Large intestine (tissue), 12 donors: ENCODE measurements at places on chromosomes 4 and X.

DNA sequence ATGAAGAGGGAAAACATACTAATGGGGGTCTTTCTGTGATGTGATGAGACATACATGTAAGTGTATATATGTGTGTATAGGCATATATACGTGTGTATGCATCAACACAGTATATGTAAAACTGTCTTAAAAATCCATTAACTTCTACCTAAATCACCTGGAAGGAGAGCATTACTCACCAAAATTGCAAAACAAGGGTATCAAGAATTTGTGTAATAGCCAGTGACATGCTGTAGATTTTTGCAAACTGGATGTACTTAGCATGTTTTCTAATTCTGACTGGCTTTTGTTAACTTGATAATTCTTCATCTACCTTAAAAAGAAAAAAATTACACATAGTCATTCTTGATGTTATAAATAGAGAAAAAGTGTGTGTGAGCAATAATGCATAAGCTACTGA is 104.7 kb downstream of the PRRG1 start:
- DNase-seq, result no peak

DNA sequence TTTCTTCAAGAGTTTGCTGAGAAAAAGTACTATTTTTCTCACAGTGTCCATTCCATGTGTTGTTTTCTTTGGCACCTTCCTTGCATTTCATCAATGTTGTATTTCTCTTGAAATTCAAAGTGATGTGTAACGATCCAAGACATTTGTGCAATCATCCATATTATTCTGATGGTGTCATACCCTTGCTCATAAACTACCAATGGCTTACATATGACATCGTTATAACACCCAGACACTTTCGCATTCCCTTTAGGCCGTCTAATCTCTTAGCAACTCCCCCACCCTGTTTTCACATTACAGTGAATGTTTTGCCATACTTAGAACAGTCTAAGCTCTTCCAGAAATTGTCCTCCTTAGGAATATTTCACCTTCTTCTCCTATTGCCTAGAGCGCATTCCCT is 1779.0 kb downstream of the PCDH7 start:
- no peak for DNase-seq

DNA sequence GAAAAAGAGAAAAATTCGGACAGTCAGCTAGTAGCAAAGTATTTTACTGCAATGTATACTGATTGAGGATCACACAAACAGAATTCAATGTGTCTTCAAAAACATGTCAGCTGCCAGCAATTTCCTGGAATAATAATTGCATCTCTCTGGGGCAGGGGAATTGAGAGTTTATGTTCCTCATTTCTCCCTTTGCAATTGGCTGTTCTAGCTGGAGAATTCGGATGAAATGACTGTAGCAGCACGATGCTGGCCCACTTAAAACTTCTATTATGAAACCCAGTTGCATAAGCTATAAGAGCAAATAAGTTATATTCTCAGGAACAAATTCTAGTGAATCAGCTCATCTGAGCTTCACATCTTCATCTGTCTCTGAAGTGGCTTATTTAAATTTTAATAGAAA is 99.9 kb upstream of the CPEB2 start:
- DNase-seq, result no peak

DNA sequence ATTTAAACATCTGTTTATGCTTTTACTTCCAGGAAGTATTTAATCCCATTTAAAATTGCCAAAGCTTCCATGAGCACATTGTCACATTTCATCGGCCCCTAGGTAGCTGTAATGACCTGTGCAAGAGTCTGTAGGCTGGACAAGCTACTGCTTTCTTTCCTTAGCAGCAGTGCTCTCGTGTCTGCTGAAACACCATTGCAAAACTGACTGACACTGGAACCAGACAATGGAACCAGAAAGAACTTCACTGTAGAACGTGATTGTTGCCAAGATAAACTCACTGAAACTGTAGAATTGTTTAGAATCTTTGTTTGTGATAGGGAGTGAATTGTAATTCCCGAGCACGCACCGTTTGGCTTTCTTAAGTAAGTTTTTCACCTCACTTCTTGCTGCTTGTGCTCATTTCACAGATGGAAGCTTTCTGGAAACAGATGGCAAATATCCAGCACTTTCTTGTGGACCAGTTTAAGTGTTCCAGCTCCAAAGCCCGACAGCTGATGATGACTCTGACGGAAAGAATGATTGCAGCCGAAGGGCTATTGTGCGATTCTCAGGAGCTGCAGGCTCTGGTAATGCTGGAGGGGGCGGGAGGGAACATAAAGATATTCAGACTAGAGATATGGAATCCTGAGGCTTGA is 36.9 kb downstream of the EVC start:
- DNase-seq, result no peak

- DNase-seq, result no peak
Observed at GRCh38 chr4:44848466-44848865, 122.1 kb upstream of the GNPDA2 start.

- peak; percentile 14 for DNase-seq
Observed at GRCh38 chr4:89765966-89766365, 71.0 kb downstream of the SNCA start.

DNA sequence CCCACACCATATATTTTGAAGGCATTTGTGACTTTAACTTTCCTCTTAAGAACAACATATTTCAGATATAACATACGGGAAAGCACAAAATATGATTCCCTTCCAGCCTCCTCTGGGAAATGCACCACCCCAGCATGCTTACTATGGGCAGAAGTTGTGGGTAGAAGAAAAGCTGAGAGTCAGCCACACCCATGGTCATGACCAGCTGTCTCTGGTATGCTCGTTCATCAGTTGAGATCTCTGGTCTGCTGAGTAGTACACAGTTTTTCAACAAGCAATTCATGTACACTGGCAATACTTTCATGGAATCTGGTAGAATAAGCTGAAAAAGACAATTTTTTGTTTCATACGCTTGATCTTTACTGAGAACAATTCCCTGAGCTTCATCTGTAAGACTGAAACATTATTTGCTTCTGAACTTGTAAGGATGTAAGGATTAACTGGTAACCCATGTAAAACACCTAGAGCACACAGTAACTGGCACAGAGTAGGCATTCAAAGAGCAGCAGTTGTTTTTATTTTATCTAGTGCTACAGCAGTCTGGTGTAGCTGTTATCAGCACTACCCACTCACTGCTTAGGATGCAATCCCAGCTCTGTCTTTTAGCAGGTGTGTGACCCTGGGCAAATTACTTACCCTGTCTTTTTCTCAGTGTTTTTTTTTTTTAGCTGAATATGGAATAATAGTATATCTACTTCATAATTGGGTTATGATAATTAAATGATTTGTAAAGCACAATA is 47.6 kb downstream of the METTL14 start:
- DNase-seq, result no peak

DNA sequence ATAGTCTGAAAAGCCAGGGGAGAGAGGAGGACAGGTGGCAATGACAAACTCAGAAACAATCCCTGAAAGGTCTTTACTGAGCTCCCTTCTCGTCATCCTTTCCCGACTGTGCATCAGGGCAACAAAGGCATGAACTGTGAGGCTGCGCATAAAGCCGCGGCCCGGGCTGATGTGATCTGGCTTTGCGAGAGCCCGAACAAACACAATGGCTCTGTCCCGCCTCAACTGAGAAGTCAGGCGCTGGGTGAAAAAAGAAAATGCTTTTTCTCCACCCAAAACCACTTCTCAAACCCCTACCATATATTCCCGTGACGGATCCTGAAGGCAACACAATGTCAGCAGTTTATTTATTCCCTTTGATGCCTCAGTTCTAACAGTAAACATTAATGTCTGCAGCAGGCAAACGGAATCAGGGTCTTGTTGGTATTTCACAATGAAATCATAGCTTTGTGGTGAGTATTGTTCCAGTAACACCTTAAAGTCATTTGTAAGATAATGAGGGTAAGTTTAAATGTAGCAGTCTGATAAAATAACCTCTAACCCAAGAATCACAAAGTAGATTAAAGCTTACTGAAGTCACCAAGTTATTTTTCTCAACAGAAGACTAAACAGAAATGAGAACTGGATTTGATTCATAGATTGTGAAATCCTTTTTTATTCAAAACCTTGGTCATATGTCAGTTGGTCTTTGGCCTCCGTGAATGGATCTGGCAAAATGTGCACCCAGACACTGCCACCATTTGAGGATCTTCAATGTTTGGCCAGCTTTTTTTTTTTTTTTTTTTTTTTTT is 67.4 kb downstream of the APBB2 start:
- no peak for DNase-seq

DNA sequence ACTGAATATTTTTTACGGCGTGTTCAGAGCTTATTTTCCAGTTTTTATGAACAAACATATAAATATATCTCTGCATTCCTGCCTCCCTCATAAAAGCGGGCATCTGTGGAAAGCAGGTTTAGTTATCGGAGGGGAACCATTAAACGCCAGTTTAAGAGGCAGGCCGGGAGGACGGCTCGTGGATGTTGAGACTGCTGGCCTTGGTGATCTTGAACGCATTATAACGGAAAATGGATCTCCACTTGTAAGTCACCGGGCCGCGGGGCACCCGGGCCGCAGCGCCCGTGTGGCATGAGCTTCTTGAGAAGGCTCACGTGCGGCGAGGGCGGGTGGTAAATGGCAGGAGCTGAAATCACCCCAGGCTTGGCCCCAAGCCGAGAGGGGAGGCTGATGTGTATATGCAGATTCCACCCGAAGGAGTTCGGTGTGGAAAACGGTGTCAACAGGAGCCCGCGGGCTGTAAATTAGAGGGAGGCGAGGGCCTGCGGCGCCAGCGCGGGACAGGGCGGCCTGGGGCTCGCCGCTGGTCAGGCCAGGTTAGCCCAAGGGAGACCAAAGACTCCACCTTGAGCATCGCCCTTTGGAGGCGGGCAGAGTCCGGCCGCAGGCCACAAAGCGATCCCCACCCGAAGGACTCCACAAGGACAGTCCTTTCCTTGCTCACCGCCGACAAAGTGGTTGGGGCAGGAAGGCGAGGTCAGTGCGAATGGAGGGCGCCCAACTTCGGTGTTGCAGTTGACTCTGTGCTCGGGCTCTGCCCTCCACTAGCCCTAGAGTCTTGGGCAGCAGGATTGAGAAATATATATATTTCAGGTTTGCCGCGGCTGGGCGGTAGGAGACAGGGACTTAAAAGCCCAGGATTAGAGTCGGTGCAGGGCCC is 1.3 kb upstream of the HAND2 start:
- DNase-seq, result no peak

DNA sequence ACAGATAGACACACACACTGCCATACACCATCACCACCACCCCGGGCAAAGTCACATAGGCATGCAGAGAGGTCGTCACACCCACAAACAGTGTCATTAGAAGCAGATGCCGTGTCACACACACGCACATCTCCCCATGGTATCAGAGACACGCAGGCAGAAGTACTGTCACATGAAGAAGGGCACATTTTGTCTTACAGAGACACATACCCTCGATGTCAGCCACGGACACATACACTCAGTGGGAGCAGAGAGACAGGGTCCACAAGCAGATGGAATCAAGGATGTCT is 3.3 kb downstream of the NALF2 start:
- no peak for DNase-seq

DNA sequence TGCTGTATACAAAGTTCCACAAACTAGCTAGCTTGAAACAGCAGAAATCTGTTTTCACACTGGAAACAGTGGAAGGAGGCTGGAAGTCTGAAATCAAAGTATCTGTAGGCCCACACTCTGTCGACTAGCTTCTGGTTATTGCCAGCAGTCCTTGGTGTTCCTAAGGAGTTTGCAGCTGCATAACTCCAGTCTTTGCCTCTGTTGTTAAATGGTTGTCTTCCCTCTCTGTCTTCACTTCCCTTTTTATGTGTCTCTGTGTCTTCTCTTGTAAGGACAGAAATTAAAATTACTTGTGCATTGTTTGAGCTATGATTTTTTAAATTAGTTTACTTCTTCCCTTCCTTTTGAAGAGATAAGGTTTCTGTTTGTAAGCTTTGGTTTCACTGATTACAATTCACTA is 8.2 kb downstream of the MTHFD2L start:
- no peak for DNase-seq

GRCh38 chr4:85986266-85986665 is 373.6 kb downstream of the MAPK10 start:
- no peak for DNase-seq

DNA sequence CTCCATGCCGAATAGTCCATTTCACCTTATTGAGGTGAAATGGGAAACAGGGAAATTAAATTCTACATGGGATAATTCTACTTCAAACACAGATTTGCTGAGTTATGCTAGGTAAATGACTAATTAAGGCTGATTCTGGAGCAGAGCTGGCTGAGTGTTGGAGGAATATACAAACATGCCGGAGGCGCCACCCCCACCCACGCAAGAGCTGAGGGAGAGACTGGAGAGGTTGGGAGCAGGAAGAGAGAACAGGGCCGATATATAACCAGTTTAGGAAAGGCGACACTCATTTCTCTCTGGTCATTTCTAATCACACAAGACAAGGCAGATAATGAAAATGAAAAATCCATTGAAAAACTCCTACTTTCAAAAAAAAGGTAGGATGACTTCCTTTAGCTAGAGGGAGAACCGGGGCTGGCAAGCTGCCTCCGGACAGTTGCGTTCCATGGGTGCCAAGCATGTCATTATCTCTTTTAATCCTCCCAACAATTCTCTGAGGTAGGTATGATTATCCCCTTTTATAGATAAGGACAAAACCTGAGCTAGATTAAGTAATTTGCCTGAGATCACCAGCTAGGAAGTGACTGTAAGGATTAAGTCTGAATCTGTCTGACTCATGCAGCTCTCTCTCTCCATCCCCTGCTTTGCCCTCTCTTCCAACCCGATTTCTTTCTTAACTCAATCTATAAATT is 27.6 kb upstream of the CFAP299 start:
- DNase-seq, result no peak

DNA sequence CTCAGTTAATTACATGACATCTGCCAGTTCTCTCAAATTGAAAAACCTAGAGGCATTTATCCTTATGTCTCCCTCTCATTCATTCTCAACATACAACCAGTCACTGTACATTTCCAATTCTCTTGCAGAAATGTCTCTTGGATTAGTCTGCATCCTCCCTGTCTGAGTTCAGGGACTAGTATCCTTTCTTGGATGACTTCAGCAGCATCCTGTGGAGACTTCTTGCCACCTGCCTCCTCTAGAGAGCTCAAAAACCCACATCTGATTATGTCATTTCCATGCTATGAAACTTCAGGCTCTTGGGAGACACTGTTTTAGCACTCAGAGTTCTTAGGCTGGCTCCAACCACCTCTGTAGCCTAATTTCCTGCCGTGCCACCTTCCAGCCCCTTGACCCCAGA is 515.1 kb upstream of the DIPK2B start:
- no peak for DNase-seq

GRCh38 chr4:134408897-134409296 is 207.3 kb upstream of the PABPC4L start:
- DNase-seq, result no peak

DNA sequence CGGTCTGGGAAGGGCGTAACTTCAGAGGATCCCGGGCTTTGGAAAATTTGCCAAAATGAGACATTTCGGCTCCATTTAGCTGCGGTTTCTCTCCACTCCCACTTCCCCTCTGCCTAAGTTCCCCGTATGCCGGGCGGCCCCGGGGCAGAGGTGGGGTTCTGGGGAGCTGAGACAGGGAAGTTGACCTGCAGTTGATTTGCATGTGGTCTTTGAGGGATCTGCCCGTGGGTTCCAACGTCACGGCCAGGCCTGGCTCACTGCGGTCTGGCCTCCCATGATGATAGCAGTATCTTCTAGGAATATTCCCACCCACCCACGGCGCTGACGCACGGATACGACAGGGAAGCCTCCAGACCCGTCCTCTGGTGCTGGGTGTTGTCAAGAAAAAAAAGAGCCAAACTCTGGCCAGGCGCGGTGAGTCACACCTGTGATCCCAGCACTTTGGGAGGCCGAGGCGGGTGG is 27.3 kb upstream of the CRLF2 start:
- DNase-seq, result no peak
